ENCODE measurements at places on chromosomes 2 and 18. TPM values are rescaled to one million over a fixed set of nuclear protein-coding genes. Genes with fewer than 3 reads are reported as not detected.
A peak's percentile ranks its signal among the peaks of the same experiment; 100 is the strongest.

Gene HOXD12
- polyA plus RNA-seq, result not detected

Gene IL1RN
- polyA plus RNA-seq, result 0.39 TPM

DNA sequence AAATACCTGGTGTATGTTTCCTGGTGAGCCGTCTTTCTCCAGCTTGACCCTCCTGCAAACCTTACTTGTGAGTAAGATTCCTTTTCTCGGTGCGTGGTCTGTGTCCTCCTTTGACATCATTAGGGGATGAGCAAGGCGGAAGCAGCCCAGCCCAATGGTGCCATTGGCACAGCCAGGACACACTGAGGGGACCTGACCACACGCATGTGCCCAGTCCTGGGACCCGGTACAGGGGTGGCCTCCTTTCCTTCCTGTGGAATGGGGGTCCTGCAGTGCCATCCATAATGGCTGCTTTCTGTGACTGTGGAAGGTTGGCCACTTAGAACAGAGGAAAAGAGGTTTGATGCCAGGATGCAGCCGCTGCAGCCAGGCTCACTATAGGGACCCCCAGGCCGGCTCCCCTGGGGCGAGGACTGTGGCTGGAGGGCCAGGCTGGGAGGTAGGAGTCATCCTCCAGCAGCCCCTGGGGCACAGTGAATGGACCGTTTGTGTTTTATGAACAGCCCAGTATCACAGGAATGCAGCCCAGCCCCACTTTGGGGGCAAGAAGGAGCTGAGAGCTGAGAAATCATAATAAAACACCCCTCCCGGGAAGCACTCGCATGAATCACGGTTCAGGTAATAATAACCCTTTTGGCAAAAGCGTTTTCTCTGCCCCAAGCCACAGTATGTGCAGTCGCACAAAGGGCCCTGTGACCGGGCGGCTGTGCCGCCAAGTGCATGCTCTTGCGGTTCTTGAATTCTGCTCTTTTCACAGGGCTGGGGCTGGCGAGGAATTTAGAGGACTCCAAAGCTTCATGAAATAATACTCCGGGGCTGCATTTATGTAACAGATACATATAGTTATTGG is 73.2 kb downstream of the ASB1 start:
- no peak for DNase-seq

GRCh38 chr2:42361728-42362283 is 789 bp upstream of the COX7A2L start:
- peak; percentile 79 for DNase-seq

Gene SPATA3
- polyA plus RNA-seq, result not detected

Gene ZNF396
- polyA plus RNA-seq, result 2.8 TPM

Data from large intestine (tissue), 12 donors.